ENCODE measurements at places on chromosomes 2 and 18.

DNA sequence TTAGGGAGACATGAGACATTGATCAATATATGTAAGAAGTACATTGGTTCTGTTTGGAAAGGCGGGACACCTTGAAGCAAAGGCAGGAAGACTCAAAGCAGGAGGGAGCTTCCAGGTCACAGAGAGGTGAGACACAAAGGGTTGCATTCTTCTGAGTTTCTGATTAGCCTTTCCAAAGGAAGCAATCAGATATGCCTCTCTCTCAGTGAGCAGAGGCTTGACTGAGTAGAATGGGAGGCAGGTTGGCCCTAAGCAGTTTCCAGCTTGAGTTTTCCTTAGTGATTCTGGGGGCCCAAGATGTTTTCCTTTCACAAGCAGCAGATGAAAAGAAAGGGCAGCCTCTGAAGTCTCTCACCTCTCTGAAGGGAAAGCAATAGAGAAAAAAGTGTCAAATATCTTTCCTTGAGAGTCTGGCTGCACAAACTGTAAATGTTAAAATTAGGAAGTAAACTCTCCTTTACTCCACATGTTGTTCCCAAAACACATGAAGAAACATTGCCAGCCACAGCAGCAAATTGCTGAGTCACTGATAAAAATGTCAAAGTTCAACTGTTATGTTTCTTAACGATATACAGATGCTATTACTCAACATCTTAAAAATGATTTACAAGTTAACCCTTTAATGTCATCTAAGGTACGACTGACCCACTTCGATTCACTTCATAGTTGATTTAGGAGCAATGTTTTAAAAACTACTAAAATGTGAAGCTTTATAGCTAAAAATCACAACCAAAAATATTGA, 40.3 kb downstream of the CYB5A start:
- DNase-seq = peak; percentile 57

DNA sequence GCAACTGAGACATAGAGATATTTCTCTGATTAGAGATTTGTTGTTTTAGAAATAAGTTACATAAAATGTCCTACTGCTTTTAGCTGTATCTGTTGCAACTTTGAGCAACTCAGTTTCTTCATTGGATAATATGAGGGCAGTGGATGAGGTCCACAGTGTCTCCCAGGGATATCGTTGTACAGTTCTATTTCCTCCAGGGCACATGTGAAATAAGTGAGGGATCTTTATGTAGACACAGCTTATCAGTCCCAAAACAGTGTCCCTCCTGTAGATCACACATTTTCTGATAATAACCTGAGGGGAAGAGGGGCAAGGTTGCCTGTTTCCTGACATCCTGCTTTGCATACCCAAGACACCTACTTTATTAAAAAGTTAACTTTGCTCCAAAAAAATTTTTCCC, 1231.2 kb upstream of the ZEB2 start:
- DNase-seq = peak; percentile 45

DNA sequence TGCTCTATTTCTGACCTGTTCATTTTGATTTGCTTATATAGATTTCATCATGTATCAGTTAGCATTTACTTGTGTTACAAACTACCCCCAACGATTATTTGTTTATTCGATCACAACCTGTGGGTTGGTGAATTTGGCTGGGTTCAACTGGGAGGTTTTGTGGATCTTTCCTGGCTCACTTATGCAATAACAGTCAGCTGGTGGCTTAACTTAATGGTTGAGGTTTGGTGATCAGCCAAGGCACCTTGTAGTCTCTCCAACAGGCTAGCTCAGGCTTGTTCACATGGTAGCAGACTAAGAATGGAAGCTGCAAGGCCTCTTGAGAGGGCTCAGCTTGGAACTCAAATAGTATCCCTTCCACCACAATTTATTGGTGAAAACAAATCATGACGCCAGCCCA, 5.4 kb upstream of the PUM2 start:
- no peak for DNase-seq

GRCh38 chr2:204065566-204065965, 129.0 kb downstream of the ICOS start:
- DNase-seq = no peak

- no peak for DNase-seq
Observed at GRCh38 chr2:138030459-138030858, 66.2 kb downstream of the HNMT start.

- no peak for DNase-seq
Observed at GRCh38 chr18:23927821-23928746, 86.5 kb upstream of the TTC39C start.

DNA sequence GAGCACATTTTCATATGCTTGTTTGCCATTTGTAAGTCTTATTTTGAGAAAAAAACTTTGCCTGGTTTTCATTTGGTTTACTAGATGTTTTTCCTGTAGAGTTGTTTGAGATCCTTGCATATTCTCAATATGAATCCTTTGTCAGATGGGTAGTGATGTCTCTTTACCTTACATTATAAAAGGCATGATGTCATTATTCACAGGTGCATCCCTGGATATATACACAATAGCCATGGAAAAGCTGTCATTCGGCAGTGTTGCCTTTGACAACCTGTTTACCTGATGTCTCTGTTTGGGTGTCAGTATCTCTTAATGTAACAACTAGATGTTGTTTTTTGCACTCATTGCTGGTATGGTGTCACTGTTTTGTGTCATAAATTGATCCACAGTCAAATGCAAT, 58.8 kb upstream of the MAL start:
- no peak for DNase-seq

GRCh38 chr2:54053830-54054229, 61.6 kb upstream of the ACYP2 start:
- no peak for DNase-seq

DNA sequence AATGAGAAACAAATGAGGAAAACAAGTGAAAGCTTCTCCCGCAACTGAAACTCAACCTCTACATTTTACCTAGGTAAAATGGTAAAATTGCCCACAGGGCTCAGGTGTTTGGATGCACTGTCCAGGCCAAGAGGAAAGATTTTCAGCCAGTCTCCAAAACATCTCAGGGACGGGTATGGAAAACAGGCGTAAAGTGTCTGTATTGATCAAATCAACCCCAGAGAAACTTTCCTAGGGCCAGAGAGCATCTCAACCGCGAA, 361 bp upstream of the HAT1 start:
- no peak for DNase-seq

GRCh38 chr2:161019311-161019710, 140.9 kb upstream of the TANK start:
- no peak for DNase-seq

GRCh38 chr18:364256-364826, 96.5 kb upstream of the THOC1 start:
- no peak for DNase-seq

- peak; percentile 28 for DNase-seq
Observed at GRCh38 chr18:26813043-26813442, 52.5 kb downstream of the AQP4 start.

DNA sequence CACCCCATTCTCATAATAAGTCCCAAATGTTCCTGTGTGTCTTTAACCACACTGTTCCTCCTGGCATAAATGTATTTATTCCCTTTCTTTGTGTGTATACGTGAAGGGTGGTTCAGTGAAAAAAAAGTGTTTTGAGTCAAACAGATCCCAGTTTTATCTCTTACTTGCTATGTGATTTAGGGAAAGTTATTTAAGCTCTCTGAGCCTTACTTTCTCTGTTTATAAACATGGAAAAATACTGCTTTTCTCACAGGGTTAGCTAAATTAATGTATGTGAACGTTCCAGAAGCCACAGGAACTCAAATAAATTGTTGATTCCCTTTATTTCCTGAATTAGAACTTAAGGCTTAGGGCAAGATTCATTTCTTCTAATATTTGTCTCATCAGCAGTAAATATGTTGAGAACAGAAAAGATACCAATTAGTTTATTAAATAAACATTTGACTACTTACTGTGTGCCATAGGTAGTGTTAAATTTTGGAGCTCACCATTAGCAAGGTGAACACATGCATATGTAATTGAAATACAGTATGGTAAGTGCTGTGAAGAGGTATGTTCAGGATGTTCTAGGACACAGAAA, 33.2 kb downstream of the RALBP1 start:
- no peak for DNase-seq

GRCh38 chr18:11134940-11135339, 14.4 kb downstream of the PIEZO2 start:
- no peak for DNase-seq

DNA sequence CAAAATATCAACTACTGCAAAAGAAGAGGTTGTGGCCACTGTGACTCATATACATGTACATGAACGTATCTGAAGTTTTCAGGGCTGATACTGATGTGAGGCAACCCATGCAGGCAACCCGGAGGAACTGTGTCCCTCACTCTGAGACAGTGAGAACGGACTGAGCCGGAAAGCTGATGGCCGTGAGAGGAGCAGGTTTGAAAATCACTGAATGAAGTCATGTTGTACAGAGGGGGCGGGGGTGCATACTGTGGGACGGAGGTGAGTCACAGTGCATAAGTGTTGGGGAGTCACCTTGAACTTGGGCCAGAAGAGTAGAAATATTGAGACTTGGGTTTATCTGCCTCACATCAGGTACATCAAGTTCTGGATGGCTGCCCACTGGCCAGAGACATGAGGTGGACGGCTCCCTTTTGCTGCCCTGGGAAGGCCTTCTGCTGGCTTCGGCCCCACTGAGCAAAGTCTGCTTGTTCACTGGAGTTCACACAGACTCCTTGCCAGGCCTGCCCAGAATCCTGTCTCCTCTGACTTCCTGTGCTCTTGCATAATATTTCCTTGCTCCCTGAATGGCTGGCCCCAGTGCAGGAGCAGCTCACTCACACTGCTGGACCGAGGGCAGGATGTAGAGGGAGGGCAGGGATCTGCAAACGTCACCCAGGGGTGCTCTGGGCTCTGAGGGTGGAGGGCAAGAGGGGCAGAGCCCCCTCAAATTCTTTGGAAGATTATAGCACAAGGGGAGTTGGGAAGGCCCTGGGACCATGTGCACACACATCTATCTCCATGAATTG, 18.1 kb downstream of the EPAS1 start:
- peak; percentile 90 for DNase-seq

GRCh38 chr2:9291331-9291730, 84.7 kb downstream of the ASAP2 start:
- DNase-seq = no peak

- DNase-seq = no peak
Observed at GRCh38 chr2:190707726-190708125, 58.8 kb downstream of the NAB1 start.

DNA sequence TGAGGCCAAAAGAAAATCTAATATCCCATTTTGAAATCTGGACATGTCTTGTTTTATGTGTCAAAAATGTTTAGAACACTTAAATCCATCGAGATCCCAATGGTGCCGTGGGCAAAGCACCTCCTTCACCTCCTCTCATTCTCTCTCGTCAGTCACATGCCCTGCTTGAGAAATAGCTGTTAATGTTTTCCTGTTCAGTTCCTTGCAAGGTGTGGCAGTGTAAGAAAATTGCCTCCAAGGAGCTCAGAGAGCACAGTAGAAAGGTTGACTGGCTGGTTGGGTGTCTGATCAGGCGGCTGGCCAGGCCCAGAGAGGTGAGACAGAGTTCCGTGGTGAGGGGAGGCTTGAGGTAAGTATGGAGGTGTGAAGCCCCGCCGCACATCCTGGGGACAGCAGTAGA, 210.2 kb downstream of the TSN start:
- no peak for DNase-seq

- DNase-seq = no peak
Observed at GRCh38 chr2:140465301-140465700, 1665.5 kb downstream of the LRP1B start.

DNA sequence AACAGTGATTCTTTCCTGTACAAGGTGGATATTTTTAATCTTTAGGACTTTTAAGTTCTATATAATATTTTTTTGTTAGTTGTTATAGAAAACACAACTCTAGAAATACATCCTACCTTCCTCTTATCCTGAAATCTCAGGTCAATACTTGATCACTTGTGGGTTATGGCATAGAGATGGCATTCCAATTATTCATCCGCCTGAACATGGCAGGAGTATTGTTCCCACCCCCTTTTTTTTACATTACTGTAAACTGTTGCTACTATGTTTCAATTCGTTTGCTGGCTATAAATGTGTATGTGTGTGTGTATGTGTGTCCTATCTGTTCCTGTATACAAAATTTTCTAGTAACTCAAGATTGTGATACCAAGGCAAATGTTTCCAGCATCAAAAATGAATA, 43.3 kb upstream of the FN1 start:
- DNase-seq = no peak

DNA sequence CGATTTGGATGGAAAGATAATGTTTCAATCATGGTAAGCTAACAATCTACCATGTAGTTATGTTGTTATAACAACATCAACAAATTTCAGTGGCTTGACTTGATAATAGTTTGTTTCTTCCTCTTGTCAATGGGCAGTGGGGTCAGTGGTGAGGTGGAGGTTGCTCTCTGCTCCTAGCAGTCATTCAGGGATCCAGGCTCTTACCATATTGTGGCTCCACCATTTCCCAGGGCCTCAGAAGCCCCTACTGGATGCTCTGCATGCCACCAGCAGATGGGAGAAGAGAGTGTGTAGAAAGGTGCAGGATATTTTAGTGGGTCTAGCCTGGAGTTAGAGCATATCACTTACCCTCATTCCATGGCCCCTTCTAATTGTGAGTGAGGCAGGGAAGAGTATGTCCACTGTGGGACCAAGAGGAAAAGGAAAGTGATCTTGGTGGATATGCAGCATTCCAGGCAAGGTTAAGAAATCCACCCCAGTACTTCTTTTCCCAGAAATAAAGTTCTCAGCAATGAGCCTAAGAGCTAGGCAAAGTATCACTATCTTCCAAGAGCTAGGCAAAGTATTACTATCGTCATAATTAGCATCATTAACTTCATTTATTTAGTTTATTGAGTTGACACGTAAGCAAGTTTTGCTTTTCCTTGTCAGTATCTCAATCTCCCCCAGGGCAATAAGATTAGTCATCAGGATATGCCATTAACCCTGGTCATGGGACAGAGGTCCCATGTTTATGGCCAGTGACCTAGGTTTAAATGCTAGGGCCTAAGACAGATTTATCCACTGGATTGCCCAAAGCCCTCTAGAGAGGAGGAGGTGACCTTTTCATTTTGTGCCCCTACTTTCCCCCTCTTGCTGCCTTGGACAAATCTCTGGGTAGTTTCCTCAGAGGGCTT, 4.2 kb upstream of the IWS1 start:
- DNase-seq = no peak

DNA sequence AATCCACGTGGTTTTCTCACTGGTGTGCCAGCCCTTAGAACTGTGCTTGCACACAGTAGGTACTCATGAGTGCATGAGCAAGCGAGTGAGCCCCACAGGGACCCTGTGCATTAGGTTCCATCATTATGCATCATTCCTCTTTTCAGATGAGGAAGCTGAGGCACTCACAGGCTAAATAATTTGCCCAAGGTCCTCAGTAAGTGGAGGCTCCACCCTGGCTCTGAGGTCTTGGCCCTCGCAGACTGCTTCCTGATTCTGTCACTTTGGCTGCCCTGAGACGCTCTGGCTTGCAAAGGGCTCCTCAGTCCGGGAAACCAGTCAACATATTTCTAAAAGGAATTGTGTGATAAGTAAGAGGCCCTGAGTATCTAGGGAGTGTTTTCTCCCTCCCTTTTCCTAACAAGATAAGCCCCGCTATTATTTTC, 71.7 kb downstream of the IL1R2 start:
- no peak for DNase-seq

DNA sequence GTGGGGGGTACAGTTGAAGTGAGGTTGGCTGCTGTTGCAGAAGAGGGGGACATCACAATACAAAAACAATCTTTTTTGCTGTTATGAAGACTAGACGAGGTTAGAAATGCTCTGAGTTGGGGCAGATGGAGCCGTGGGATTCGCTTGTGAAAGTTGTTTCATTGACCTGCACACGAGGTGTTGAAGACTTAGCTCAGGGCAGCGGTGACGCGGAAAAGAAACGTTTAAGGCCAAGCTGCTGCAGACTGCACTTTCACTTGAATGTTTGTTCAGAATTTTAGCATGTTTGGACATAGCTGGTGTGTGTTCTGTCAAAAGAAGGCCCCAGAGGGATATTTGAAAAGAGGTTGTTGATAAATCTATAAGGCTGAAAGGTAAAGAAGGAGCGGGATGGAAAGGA, 46.3 kb downstream of the MTCL1 start:
- DNase-seq = no peak
